Pons (tissue), 1 donor: ENCODE measurements at places on chromosomes 6 and 20.

DNA sequence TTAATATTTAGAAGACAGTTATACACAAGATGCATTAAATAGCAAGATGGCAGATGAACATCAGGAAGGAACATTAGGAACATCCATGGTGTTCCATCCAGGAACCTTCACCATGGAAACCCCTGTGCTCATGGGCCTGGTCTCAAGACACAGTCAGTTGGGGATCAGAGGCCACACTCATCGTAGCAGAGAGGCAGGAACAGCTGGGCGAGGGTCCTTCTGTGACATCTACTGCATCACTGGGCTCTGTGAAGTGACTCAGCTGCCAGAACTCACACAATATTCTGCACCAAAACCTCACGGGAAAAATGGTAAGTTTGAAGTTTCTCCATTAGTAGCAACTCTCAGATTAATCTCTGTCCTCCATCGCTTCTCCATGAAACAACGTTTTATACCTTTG lies 356.6 kb downstream of the PREX1 start:
- DNase-seq, result no peak

- no peak for DNase-seq
These were observed 25.4 kb upstream of the CNKSR3 start for GRCh38 chr6:154535851-154536250.

DNA sequence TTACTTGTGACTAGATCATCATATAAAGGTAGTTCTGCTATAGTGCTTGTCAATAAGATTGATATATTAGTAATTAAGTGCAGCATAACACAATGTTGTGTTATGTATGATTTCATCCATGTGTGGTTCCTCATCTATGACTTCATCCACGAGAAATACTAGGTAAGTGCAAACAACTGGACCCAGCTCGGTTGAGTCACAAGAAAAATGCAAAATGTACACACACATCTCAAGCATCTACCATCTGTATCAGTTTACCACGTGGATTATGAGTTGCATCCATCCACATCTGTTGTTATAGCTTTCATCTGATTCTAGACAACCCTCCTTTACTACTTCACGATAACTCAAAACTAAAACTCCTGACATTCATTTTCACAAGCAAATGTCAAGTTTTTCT lies 517.0 kb upstream of the CITED2 start:
- no peak for DNase-seq

GRCh38 chr6:7042056-7042653 lies 65.6 kb upstream of the RREB1 start:
- peak; percentile 32 for DNase-seq

- DNase-seq, result peak; percentile 99
These were observed 74.0 kb downstream of the PTPRA start for GRCh38 chr20:2946988-2947961.

DNA sequence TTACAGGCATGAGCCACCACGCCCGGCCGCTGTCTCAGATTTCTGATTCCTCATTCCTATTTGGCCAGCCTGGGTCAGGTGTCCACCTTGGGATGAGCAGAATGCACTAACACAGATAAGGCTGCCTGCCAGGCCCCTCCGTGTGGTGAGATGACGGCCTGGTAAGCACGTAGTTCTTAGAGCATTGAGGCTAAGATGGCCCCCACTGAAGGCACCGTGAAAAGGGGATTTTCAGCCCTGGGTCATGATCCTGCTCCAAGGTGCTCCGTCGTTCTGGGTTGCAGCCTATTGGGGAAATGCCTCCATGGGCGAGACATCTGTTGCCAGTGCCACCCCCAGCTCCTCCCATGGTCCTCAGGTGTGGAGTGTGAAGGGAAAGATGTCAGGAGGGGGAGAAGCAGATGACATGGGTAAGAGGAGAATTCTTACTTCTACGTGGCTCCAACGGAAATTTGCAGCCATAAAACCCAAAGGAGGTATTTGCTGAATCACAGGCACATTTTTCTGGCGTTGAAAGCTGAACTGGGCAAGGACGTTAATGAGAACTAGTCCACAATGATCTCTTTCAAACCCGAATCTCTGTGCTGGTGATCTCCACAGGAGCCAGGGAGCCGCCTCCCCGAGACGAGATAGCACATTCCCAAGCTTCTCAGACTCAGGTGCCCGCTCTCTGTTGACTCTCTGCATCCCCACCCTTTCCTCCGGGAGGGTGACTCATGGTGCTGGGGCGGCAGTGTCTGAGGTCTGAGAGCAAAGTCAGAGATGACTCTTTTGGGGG lies 34.0 kb upstream of the BMP6 start:
- no peak for DNase-seq

DNA sequence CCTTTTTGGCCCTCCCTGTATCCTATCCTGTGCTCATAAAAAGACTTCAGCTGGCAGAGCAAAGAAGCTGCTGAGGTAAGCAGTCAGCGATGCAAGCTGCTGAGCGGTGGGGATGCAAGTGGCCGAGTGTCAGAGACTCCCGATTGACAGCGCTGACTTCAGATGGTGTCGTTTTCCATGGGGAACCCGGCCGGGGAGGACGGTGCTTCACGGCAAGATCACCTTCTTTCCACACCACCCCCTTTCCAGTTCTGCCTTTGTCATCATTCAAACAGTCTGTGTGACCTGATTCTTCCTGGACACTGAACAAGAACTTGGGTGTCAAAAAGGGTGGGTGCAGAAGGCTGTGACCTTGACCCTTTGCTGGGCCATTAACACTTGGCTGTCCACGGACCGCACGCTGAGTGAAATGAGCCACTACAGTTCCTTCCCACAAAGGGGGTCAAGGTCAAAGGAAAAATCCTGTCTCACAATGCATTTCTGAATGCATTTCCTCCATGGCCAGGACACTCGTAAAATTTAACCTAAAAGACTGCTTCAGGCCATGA lies 52.9 kb upstream of the UNC93A start:
- DNase-seq, result no peak

DNA sequence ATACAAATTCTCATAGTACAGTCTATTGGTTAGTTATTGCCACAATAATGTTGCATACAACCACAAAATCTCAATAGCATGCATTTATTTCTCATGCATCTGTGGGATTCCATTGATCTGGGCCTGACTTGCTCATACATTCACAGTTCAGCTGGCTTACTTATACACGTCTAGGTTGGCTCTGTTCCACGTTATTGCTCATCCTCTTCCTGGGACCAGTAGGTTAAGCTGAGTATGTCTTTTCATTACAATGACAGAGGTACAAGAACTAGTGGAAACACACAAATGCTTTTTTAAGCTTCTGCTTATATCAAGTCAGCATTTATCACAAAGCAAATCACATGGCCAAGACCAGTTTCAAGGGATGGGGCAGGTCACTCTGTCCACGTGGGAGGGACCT lies 485.3 kb upstream of the BTBD3 start:
- no peak for DNase-seq

DNA sequence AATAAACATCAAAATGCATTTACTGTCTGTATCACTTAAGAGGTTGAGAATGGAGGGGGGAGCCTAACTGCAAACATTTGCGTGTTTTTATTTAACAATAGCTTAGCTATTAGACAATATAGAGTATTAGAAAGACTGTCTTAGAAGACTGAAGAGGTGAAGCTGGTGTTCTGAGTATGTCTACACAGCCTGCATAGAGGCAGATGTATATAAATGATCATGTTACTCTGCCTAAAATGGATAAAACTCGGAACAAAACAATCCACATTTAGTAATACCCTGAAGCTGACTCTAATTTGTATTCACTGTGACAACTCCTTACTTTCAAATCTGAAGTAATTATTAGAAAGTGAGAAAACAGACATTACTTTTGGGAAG lies 181.9 kb downstream of the GMPR start:
- no peak for DNase-seq

- peak; percentile 32 for DNase-seq
These were observed 30.8 kb downstream of the IL20RA start for GRCh38 chr6:137013738-137014602.

DNA sequence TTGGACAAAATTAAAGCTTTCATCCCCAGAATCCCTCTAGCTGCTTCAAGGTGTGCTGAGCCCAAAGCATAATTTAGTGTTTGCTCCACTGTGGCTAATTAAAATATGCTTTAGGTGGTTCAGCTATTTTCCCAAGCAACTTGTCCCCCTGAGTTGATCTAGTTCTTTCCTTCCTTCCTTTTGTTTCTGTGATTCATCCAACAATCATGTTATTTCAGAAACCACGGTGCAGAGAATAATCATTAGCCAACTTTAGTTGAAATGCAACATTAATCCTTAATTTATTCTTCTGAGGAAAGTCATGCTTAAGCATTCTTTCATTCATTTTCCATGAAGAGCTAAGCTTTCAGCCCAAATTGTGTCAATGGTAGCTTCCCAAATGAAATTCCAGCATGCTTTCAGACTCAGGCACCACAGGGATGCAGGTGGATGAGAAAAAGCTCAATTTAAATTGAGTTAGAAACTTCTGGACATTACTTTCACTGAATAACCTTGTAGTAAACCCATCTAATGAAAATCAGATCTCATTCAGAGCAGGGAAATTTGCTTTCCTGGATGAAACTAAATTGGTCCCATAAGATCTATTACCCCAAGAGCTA lies 209.0 kb upstream of the NT5E start:
- no peak for DNase-seq

- DNase-seq, result no peak
These were observed 607.2 kb downstream of the HTR1B start for GRCh38 chr6:76856065-76856464.

DNA sequence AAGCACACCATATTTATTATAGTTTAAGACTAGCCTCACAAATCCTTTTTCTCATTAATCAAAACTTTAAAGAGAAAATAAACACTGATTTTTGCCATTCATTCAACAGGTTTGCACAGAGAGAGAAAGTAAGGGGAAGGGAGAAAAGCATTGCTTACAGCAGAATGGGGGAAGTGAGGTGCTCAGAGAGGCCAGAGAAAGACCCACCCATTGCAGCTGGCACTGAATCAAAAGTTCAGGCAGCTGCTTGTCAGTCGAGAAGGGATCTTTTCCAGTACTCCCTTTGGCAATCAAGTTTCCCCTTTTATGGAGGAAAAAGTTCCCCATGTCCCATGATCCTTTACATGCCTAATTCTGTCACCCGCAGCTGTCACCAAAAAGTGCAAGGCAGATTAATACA lies 8.0 kb upstream of the CRISP2 start:
- no peak for DNase-seq

DNA sequence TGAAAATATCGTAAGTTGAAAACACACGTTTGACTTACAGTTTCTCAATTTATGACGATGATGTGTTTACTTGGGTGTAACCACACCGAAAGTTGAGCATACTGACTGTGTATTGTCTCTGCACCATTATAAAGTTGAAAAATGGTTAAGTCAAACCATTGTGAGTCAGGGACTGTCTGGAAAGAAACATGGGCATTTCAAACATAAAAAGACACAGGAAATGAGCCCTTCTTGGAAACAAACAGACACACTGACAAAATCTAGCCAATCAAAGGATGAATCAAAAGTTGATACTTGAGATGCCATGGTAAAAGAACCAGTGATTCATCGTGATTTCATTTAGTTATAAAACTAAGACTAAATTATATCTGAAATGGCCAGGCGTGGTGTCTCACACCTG lies 5.3 kb downstream of the POPDC3 start:
- DNase-seq, result no peak

- DNase-seq, result no peak
These were observed 30.0 kb downstream of the MYT1 start for GRCh38 chr20:64194269-64194668.

GRCh38 chr20:43540673-43541060 lies 18.2 kb upstream of the SGK2 start:
- no peak for DNase-seq

DNA sequence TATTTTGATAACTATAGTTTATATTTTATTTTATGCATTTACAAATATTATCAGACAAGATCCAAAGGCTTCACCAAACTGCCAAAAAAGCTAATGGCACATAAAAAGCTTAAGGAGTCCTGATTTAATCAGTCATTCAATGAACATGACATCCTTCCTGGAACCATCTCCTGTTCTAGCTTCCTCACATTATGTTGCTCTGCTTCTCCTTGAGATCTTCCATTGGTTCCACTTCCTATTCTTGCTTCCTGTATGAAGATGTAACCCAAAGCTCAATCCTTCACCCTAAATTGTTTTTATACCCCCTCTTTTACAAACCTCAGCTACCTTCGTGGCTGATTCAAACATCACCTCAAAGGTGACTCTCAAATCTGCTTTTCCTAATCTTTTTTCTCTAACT lies 4.5 kb upstream of the BRD2 start:
- DNase-seq, result no peak

- DNase-seq, result no peak
These were observed 9.5 kb downstream of the DNPH1 start for GRCh38 chr6:43219814-43220213.

- no peak for DNase-seq
These were observed 21.6 kb downstream of the MOCS3 start for GRCh38 chr20:50980071-50980681.

DNA sequence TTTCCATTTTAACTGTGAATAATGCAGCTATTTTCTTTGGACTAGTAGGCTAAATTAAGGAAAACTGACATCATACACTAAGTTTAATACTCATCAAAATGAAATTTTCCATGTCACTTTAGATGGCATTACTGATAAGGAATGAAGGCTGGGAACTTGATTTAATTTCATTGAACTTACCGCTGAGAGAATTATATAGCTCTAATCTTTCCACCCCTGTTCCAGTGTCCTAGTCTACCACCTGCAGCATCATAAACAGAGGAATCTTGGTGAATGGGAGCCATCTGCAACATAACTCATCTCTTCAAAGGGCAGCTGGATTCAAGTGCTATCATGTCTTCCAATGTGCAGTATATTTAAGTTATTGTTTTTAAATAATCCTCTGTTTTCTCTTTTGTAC lies 1395.2 kb downstream of the EPHA7 start:
- no peak for DNase-seq

DNA sequence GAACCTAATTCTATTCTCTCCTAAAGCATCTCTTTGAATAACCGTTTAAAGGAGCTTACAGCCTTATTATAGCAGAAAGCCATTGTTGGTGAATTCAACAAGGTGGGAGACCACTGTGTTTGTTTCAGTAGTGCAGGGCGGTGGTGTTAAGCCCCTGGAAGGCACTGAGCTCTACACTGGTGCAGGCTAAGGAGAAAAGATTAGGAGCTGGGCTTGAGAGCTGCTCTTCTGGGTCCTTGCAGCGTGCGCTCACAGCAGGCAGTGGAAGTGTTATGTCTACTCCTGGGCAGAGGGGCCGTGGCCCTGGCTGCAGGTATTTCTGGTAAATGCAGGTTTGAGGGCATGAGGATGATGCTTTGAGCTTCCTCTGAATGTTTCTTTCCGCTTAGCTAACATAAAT lies 361.2 kb downstream of the RNF144B start:
- DNase-seq, result no peak

DNA sequence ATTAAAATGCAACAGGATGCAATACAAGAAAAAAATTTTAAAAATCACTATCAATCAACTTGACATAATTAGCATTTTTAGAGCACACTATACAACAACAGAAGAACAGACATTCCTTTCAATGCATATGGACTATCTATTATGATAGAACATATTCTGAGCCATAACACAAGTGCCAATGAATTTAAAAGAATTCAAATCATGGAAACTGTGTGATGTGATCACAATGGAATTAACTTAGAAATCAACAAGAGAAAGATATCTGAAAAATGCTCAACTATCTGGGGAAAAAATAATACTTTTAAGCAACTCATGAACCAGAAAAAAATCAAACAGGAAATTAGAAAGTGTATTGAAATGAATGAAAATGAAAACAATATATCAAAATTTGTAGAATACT lies 106.3 kb downstream of the ADTRP start:
- no peak for DNase-seq

GRCh38 chr20:59813126-59813947 lies 120.1 kb downstream of the SYCP2 start:
- DNase-seq, result no peak
